ENCODE measurements at places on chromosomes 13 and 19.

DNA sequence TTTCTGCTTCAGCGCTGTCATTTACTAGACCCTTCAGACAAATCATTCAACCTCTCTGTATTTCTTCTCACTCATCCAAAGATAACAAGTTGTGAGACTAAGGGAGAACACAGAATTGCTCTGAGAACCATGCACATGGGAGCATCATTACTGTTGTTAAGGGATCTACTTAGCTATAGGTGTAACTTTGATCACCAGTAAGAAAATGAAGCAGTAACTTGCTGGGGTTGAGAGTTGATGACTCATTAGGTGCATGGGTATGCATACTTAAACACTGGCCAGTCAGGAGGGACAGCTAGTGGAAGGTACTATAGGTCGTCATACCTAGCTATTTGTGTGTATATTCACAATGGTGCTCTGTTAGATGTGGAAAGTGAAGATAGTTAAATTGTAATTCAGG lies 61.5 kb downstream of the B3GLCT start:
- DNase-seq: no peak

- DNase-seq: no peak
Measured at GRCh38 chr13:34164582-34164981, 346.6 kb downstream of the RFC3 start.

GRCh38 chr13:53537586-53537985 lies 509.0 kb downstream of the OLFM4 start:
- DNase-seq: no peak

GRCh38 chr19:41431426-41432386 lies 4.5 kb upstream of the B3GNT8 start:
- DNase-seq: no peak

GRCh38 chr13:51325837-51326236 lies 13.7 kb upstream of the SERPINE3 start:
- DNase-seq: no peak

- DNase-seq: no peak
Measured at GRCh38 chr13:24648983-24649687, 31.1 kb upstream of the ATP12A start.

DNA sequence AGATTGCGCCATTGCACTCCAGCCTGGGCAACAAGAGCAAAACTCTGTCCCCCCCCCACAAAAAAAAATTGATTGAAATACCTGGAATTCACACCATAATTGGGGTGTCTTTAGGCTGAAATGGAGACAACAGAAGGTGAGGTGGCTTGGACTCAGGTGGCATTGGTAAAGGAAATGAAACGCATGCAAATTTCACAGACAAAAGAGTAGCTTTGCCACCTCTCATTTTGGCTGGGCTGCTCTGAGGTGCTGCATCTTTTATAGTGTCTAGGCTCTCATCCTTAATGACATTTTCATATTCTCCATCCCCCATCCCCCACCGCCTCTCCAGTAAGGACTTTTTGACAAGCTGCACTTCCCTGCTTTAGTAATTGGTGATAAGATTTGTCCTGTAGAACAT lies 6.9 kb downstream of the UBE2L5 start:
- DNase-seq: no peak

- DNase-seq: no peak
Measured at GRCh38 chr13:65990684-65991083, 1239.5 kb downstream of the PCDH9 start.

- DNase-seq: no peak
Measured at GRCh38 chr13:40597735-40598365, 68.6 kb downstream of the FOXO1 start.

DNA sequence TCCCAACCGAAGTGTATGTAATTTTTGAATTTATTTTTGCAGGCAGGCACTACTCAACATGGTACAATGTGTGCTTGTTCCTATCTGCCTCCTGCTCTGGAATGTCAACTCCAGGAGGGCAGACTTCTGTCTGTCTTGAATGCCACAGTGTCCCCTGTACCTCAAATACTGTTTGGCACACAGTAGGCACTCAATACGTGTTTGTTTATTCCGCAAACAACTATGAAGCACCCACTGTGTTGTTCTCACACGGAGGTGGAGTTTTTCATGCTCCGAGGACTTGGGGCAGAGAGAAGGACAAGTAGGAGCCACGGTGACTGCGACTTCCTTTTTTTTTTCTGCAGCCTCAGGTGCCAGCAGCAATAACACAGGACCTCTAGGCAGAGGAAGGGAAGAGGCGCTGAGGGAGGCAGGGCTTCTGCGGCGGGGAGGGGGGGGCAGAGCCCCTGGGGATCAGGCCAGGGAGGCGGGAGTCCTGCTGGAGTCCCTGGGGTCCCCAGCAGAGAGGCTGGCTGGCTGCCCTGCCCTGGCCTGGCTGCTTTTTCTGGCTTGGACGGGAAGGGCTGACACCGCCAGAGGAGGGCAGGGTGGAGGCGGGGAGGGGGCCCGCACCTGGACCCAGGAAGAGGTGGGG lies 29.3 kb upstream of the TNFAIP8L1 start:
- peak; percentile 55 for DNase-seq

GRCh38 chr19:46542428-46543230 lies 47.0 kb upstream of the PNMA8B start:
- DNase-seq: peak; percentile 25

- no peak for DNase-seq
Measured at GRCh38 chr13:95627590-95627989, 16.9 kb downstream of the DZIP1 start.
